ENCODE measurements at places on chromosomes 13 and 19.

DNA sequence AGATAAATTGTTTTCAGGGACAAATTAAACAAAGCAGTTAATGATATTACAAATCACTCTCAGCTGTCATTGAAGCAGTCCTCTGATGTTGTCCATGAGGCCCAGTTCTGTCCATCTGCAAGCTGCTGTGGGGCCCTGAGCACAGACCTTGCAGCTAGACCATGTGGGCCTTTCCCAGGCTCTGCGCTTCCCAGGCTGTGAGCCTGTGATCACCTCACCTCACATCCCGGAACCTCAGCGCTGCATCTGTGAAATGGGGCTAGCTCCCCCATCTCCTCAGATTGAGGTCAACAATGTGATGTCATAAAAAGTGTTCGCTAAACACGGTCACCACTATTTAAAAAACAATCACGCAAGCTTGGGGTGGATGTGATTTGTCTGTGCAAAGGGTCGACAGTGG is 51.9 kb upstream of the UQCRFS1 start:
- DNase-seq: no peak

DNA sequence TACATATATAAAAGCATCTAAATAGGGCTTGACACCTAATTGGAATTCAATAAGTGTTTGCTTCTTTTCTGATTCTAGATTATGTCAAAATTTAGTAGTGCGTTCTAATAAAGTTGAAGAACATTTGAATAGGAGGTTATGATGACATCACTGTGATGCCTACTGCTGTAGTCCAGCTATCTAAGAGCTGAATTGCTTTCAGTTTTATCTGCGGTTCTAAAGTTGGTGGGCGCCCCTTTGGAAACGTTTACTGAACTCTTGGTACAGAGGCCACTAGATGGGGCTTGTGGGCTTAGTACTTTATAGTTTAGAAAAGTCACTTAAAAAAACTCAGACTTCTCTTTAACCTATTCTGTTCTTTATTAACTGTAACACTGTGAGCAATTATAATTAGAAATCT is 776.9 kb downstream of the GPC5 start:
- no peak for DNase-seq

DNA sequence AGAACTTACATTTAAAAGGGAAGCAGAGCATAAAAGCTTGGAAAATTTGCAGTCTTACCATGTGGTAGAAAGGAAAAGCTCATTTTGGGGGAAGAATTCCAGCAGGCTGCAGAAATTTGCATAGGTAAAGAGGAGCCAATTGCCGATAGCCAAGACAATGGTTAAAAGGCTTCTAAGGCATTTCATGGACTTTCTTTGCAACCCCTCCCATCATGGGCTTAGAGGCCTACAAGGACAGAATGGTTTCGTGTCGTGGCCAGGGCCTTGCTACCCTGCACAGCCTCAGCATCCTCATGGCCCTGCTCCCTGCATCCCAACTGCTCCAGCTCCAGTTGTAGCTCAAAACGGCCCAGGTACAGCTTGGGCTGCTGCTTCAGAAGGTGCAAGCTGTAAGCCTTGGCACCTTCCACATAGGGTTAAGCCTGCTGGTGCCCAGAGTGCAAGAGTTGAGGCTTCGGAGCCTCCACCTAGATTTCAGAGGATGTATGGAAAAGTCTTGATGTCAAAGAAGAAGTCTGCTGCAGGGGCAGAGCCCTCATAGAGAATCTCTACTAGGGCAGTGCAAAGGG is 420.3 kb downstream of the PCDH17 start:
- DNase-seq: no peak

DNA sequence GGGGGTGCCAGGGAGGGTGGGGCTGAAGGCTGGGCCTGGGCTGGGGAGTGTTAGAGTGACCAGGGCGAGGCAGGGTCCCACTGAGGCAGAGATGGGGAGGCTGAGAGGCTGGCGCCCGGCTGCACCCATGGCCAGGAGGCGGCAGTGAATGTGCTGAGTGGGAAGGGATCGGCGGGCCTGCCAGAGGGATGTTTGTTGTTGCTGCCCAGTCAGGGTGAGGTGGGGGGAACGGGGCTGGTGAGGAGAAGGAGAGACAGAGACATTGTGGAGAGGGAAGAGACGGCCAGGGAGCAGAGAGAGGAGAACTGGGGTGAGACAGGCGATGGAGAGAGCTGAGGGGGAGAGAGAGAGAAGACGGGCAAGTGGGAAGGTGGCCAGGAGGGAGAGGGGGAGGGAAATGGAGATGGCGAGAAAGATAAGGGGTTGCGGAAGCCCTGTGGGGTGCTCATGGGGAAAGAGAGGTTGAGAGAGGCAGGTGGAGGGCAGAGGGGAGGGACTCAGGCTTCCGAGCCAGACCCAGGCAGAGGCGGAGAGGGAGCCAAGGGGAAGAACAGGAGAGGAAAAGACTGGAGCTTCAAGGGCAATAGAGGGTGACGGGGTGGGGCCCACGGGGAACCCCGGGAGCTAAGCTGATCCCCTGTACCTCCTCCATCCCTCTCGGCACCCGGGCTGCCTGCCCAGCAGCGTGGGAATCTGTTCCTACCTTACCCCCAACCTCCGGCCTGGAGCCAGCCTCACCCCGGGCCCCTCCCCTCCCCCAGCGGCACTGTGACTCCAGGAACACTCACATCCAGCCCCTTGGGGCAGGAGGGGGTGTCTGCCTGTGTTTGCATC is 690 bp upstream of the B3GNT8 start:
- DNase-seq: no peak

DNA sequence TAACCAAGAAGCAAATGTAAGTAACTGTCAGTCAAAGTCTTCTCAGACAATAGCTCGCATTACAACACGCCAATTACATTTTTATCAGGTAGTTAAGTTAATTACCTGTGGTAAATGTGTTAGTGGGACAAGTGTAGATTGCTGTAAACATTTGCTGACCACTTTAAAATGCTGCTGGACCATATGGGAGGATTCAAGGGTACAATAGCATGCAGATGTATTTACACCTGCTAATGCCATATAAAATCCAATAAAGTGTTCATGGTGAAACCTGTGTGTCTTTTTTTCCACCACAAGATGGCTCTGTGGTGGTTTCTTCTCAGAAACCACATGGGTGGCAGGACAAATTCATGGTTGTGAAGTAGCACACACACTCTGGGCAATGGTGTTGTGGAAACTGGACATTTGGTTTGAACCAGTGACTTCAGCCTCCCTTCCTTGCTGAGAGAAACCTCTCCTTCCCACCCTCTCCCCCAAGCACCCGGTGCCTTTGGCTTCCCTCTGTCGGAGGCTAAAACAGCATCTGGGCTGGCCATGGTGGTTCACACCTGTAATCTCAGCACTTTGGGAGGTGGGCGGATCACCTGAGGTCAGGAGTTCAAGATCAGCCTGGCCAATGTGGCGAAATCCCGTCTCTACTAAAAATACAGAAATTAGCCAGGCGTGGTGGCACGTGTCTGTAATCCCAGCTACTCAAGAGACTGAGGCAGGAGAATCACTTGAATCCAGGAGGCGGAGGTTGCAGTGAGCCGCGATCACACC is 18.1 kb upstream of the GTF3A start:
- no peak for DNase-seq

DNA sequence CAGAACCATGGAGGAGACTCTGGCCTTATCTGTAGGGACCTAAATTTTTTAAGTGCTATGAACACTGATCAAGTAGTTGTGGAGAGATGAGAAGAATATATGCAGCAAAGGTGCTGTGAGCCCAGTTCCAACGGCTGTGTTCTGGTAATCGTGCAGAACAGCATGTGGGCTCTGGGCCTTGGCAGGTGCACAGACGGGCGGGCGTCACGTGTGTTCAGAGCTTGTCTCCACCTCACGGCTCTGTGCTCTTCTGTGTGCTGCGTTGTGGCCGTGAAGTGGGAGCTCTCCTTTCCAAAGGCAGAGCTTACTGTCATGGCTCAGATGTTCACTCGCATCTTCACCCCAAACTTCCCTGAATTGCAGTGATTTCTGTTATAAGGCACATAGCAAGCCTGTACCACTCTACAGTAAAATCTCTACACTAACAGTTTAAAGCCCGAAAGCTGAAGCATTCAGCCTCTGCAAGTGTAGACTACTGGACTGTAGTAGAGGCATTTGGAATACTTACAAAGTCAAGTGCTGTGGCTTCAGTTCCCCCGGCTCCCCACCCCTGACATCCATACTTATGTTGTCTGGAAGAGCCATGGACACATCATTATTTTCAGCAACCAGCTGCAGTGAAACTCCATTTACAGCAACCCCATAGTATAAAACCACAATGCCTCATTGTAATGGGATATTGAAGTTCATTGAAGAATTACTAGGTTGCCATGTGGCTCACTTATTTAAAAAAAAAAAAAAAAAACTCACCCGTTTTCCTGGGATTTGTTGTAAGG is 27.5 kb upstream of the TEX29 start:
- DNase-seq: no peak

- DNase-seq: no peak
These were observed 4.8 kb downstream of the SLC17A7 start for GRCh38 chr19:49436381-49437017.

- no peak for DNase-seq
These were observed 19.0 kb upstream of the ACOD1 start for GRCh38 chr13:76929320-76929719.

DNA sequence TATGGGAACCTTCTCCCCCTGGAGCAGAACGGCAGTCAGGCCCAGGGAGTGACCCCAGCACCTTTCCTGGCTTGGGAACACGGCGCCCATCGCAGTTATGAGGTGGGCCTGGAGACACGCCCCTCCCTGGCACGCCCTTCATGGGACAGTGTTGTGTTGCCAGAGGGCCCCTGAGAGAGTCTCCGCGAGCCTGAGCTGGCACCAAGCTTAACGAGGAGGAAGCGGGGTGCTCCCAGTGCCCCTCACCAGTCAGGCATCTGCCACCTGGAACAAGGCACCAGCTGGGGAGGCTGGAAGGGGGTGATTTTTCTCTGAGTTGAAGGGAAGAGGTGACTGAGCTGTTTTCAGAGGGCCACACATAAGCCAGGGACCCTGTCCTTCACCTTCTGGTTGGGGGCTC is 180.6 kb downstream of the KDM4B start:
- no peak for DNase-seq

- DNase-seq: no peak
These were observed 6.6 kb downstream of the ZNF599 start for GRCh38 chr19:34766386-34766785.

DNA sequence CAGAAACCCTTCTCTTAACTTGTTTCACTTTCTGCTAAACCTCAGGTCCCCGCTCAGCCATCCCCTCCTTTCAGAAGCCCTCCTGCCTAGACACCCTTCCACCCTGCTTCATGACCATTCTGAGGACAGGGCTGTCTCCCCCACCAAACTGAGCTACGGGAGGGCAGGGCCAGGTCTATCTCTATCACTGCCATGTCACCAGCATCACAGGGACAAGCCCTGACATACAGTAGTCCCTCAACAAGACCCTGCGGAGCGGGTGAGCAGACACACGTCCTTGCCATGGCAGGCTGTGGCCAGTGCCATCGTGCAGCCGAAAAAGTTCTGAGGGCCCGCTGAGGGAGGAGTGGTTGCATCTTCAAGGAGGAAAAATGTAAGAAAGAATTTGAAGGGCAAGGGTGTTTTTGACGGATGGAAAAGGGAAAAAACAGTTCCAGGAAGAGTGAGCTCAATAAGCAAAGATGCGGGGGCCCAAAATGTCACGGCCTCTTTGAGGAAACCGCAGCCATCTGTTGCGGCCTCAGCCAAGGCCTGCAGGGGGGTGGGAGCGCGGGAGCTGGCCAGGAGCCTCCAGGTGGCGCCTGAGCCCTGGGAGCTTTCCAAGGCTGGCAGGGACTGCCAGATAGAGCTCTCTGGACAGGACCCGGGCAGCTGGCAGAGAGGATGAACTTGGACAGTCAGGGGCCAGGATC is 8.1 kb downstream of the PTGIR start:
- no peak for DNase-seq

- DNase-seq: no peak
These were observed 108.3 kb upstream of the ZNF536 start for GRCh38 chr19:30263830-30264381.

DNA sequence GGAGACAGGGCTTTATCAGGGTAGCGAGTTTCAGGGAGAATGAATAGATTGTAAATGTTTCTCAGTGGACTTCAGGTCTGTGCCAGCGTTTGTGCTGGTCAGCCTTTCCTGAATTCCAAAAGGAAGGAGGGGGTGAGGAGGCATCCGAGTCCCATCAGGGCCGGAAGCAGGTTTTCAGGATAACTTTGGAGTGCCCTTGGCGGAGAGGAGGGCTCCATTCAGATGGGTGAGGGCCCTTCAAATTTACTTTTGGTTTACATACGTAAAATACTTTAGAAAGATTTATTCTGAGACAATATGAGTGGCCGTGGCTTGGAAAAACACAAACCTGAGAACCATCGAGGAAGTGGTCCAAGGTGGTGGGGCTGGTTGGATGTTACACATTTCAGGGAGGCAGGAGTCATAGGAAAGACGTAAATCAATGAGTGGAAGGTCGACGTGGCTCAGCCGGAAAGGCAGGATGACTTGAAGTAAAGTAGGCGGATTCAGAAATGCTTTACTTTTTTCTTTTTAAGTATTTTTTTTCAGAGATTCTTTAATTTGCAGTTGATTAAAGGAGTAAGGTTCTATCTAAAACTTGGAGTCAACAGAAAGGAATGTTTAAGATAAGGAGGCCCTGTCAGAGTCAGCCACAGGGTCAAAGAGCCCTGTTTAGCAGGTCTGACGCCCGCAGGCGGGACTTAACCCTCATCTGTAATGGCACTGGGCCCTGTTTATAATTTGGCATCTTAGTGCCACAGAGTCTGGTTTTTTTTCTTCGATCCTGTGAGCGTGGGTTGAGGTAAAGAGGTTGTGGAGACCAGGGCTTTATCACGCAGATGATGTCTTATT is 32.8 kb downstream of the ATP11A start:
- no peak for DNase-seq

GRCh38 chr13:94267581-94268366 is 211.7 kb downstream of the DCT start:
- DNase-seq: no peak

DNA sequence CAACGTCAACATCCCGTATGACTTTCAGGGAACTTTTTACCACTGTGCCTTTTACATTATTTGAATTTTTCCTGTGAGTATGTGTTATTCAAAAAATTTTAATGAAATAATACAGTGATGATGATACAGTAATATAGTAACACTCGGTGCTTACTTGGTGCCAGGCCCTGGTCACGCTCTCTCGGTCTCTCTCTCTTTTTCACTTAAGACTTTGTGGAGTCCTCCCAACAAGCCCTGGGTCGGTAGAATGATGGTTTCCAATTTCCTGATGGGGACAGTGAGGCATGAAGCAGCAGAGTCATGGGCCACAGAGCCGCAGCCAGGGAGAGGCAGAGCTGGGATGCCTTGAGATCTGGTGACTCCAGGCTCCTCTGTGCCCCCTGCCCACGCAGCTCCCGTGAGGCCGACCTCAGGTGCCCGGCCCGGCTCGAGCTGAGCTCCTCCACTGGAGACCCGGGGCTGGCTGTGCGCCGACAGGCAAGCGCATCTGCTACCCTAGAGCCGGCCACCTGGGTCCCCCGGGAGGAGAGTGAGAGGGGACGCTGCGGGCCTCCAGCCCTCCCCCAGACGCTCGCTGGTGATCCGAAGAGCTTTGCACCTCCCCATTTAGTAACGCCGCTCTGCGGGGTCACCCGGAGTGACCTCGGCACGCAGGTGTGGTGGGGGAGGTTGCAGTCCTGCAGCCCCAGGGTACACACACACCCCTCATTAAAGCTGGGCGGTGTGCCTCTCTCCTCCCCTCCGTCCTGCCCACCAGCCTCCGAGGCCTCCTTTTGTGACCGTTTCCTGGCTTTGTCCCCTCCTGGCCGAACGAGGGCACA is 4.4 kb upstream of the SBK3 start:
- DNase-seq: no peak

All from stimulated activated CD4-positive, alpha-beta T cell treated with anti-CD3 and anti-CD28 coated beads, TNF-alpha, amount 100 ng/mL, for 1 hour (primary cell).